DMS 273 treated with DMSO at 0.1 percent for 48 hours (cell line): ENCODE measurements at places on chromosomes 2 and 18.

DNA sequence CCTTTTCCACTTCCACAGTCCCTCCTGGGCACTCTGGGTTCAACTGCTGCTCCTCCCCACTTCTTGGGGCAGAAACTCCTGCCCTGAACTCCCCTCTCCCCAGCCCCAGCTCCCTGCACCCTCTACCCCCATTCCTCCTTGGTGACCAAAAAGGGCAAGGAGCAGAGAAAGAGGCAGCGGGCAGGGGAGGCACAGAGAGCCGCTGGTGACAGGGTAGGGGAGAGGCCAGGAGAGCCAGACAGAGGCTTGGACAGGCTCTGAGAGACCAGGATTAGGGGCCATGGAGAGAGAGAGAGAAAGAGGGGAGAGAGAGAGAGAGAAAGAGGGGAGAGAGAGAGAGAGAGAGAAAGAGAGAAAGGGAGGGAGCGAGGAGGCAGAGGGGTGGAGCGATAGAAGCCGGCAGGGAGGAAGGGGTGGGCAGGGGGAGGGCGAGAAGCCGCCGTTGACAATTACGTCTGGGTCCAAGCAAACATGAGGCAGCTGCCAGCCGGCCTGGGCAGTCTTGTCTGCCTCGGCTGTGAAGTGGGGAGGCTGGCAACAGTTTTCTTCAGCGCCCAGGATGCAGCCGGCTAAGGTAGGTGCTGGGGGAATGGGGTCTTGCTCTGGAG lies at the start of gene KCNIP3:
KCNIP3 (plus strand) TSS at position 468 of the 608 bp plus-strand sequence; CDS start at position 560, 92 bp downstream.
- no peak for DNase-seq

- no peak for DNase-seq
Measured at GRCh38 chr2:234394450-234394849, 102.4 kb downstream of the ARL4C start.

- DNase-seq: no peak
Measured at GRCh38 chr2:57370882-57371585, 675.6 kb upstream of the VRK2 start.

DNA sequence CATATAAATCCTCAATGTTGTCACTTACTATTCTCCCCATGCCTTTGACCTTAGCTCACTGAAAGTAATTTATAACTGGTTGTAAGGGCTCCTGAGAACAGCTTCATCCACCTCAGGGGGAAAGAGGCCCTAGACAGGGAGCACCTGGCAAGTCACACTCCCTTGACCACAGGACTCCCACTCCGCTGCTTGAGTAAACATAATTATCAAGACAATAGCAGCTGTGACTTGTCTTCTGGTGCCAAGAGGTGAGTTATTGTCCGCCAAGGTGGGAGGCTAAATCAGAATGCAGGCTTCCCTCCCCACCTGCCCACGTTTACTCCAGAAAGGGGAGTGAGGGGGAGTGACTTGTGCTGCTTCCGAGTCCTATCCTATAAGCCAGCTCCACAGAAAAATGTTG lies 230.6 kb upstream of the LRATD1 start:
- DNase-seq: no peak

DNA sequence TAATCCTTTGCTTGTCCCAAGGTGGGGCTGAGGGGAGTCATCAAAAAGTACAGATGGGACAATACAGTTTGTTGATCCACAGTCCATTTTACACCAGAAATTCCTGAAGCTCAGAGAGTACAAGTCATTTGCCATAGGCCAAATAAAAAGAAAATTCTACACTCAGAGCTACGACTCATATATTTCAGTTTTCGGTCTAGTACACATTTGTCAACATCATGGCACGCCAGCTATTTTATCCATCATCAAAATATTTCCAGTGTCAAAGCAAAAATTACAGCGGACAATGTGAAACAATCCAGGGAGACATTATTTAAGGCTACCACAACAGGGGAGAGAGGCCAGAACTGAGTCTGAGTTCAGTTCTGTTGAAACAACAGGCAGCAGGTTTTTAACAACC lies 587.5 kb upstream of the DSEL start:
- no peak for DNase-seq
